Fibroblast of lung (primary cell): ENCODE measurements at places on chromosomes 2 and 18. TPM values are rescaled to one million over a fixed set of nuclear protein-coding genes. Genes with fewer than 3 reads are reported as not detected.
A peak's percentile ranks its signal among the peaks of the same experiment; 100 is the strongest.

DNA sequence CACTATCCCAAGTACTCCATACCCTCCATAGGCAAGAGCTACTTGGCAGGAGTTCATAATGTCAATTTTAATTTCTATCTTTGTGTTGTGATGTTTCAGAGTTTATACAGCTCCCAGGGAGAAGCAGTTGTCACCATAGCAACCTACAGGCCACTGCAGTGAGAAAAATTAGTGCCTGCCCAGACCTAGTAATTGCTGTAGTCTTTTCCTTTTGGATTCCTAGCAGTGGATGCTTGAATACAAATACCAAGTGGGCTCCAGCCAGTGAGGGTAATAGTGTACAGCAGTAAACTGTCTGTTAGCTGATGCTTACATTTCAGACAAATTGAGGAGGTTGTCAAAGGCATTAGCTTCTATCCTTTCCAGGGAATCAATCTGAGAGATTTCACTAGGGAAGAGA, 26.7 kb downstream of the LHCGR start:
- H3K4me3 ChIP-seq = no peak overlapping the region
- no peak overlapping the region for H3K27ac ChIP-seq
- DNase-seq = no peak

Gene HOXD12
- not detected in 2 replicates for total RNA-seq

GRCh38 chr2:241218131-241219029, 29.9 kb downstream of the ANO7 start:
- H3K27me3 ChIP-seq = peaks cover 3% of the 10 kb centered on the region
- H3K4me3 ChIP-seq = peak overlapping the region; percentile 78
- H3K27ac ChIP-seq = no peak overlapping the region
- H3K4me1 ChIP-seq = no peaks in the 10 kb centered on the region
- H3K36me3 ChIP-seq = no peaks in the 10 kb centered on the region

Gene HRH4
- total RNA-seq = under 0.01 TPM in 2 replicates

Gene REG3G
- total RNA-seq = not detected in 2 replicates

DNA sequence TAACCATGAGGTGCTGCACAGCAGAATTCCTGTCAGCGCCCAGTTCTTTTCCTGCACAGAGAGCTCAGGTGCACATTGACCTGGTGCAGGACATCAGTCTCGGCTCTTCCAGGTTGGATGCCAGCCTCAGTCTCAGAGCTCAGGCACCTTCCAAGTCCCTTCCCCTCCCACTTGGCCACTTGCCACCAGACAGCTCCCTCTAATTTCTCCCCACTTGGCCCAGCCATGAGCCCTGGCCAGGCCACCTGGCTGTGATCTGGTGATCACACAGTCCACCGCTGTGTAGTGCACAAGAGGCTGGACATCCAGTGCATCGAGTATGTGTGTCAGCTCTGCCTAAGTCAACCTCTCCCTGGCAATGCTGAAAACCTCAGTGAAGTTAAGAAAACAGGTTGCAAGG, 336.6 kb upstream of the MYT1L start:
- no peak overlapping the region for H3K27ac ChIP-seq
- H3K36me3 ChIP-seq = no peaks in the 10 kb centered on the region
- H3K4me1 ChIP-seq = no peaks in the 10 kb centered on the region
- no peaks in the 10 kb centered on the region for H3K27me3 ChIP-seq

- no peak for DNase-seq
- no peaks in the 10 kb centered on the region for H3K36me3 ChIP-seq
- no peaks in the 10 kb centered on the region for H3K4me1 ChIP-seq
- no peaks in the 10 kb centered on the region for H3K27me3 ChIP-seq
Measured at GRCh38 chr2:233692648-233693047, at the start of gene UGT1A6. TSS of gene UGT1A6 (plus strand) at chr2:233692890. CDS start at chr2:233693005, 115 bp downstream.

GRCh38 chr2:105796791-105797190, 52.1 kb downstream of the NCK2 start:
- no peak for DNase-seq
- no peak overlapping the region for H3K4me3 ChIP-seq
- peaks cover 19% of the 10 kb centered on the region for H3K4me1 ChIP-seq
- H3K36me3 ChIP-seq = no peaks in the 10 kb centered on the region
- no peak overlapping the region for H3K27ac ChIP-seq

DNA sequence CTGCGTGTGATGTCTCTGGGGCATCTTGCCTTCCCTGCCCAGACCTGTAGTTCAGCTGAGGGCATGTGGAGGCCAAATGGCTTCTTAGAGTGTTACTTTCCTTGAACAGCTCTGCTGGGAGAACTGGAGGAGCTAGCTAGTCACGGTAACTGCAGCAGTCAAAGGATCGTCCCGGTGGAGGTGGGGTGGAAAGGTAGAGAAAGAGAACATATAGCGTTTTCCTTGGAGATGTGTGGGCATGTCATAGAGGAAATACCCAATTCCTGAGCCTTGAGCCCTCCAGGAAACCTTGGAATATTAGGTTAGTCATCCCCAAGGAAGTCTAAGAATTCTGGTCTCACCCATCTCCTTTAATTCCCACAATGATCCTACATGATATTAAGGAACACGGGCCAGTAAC, 33.5 kb upstream of the IL37 start:
- no peaks in the 10 kb centered on the region for H3K27me3 ChIP-seq
- DNase-seq = peak; percentile 73
- no peak overlapping the region for H3K27ac ChIP-seq
- H3K4me3 ChIP-seq = no peak overlapping the region

- no peak for DNase-seq
- no peak within 1 kb of the TSS for H3K27ac ChIP-seq
- H3K36me3 ChIP-seq = no peaks in the 10 kb centered on the region
- no peaks in the 10 kb centered on the region for H3K27me3 ChIP-seq
- no peak within 1 kb of the TSS for H3K4me3 ChIP-seq
Measured at GRCh38 chr2:79159653-79160052, at the start of gene REG3A. TSS of gene REG3A (minus strand) at chr2:79159753. CDS start at chr2:79159405, 348 bp downstream.

DNA sequence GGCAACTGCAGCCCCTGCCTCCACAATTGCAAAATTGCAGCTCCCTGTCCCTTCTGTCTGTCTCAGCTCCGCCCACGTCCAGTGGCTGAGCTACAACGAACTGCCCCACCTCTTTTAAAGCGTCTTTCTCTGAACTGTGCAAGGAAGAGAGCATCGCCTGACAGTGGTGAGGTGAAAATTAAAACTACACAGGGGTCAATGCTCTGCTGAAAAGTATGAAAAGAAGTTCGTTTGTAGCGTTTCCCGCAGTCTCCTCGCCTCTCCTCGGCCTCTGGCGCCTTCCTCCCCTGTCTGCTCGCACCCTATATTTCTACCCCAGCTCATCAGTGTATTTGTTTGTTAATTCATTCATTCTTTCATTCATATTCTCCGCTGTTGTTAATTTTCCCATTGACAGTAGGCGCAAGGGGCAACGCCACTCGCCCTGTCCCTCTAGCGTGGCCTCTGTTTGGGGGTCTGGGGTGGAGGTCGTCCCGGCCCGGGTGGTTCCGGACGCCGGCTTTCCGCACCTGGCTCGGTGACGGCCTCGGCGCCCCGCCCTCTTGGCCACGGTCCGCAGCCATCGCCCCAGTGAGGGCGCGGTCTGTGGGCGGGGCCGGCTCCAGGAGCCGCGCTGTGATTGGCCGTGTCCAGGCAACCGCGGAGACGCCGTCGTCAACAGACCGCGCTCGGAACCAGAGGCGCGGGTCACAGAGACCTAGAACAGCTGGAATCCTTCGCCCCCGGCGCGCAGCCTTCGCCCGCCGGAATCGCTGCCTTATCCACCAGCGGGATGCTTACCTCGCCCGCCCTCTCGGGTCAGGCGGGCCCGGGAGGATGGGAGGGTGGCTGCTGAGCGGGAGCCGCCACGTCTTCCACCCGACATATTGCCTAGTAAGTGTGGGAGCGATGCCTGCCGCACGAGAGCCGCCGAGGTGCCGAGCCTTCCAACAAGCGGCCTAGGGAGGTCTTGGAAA, at the start of gene VWA3B:
Gene VWA3B, plus strand, starts transcription at position 677 of the 956 bp plus-strand sequence. CDS start 5,926 bp downstream, outside the sequence.
- no peak within 1 kb of the TSS for H3K27ac ChIP-seq
- peak within 1 kb of the TSS; percentile 61 for H3K4me3 ChIP-seq
- no peaks in the 10 kb centered on the region for H3K36me3 ChIP-seq
- H3K4me1 ChIP-seq = peaks cover 2% of the 10 kb centered on the region
- peak; percentile 25 for DNase-seq

DNA sequence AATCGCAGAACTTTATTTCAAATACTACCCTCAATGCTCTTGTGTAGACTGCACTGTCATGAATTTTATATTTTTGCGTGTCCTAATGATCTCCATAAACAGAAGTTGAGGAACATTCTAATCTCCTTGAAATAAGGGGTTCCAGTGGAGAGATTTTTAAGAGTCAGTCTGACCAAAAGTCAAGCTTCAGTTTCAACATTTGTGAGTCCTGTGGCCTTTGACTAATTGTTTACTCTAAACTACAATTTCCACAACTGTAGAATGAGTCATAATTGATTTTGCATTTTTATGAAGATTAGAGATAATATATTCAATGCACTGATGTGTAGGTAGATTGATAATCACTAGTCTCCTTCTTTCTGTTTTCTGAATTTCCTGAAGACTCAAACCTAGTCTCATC, 720.3 kb upstream of the ID2 start:
- no peaks in the 10 kb centered on the region for H3K4me1 ChIP-seq
- H3K27ac ChIP-seq = no peak overlapping the region
- H3K4me3 ChIP-seq = no peak overlapping the region
- no peak for DNase-seq
- no peaks in the 10 kb centered on the region for H3K27me3 ChIP-seq
- no peaks in the 10 kb centered on the region for H3K36me3 ChIP-seq

Gene EFHD1
- total RNA-seq = not detected in 2 replicates

- DNase-seq = no peak
- no peaks in the 10 kb centered on the region for H3K4me1 ChIP-seq
- H3K27ac ChIP-seq = no peak overlapping the region
- H3K36me3 ChIP-seq = no peaks in the 10 kb centered on the region
Measured at GRCh38 chr2:6545336-6545735, 320.4 kb downstream of the CMPK2 start.

DNA sequence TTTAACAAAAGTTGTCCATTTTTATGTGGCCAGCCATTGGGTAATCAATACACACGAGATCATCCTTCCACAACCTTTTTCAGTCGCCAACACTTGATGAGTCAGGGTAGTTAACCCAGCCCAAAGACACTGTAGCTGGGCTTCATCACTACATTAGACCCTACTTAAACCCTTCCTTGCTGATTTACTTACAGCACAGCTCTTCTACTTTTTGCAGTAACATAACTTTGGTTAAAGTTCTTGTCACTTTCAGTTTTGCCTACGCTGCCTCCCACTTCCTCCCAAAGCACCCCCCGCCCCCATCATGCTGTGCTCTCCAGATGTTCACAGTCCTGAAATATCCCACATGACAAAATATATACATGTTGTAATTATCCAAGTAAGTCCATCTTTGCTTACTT, 103.6 kb downstream of the CDK15 start:
- H3K27me3 ChIP-seq = no peaks in the 10 kb centered on the region
- H3K4me1 ChIP-seq = peaks cover 8% of the 10 kb centered on the region
- DNase-seq = peak; percentile 84
- H3K36me3 ChIP-seq = no peaks in the 10 kb centered on the region

DNA sequence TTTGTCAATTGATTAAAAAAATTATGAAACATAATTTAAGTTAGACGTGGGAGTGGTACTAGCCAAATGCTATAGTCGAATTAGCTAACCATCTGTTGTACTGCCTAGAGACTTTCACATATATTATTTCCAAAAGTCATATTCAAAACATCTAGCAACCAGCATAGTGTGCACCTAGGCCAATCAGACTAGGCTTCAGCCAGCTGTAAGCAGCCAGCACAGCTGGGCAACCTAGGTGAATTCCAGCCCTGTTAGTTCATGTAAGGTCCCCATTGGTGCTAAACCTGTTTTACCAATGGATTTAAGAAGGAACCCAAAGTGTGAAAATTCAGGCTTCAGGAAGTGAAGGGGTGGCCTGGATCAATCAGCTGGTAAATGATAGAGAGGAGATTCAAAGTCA, 144.3 kb downstream of the BCL2 start:
- DNase-seq = no peak
- no peak overlapping the region for H3K4me3 ChIP-seq
- H3K27me3 ChIP-seq = no peaks in the 10 kb centered on the region
- no peaks in the 10 kb centered on the region for H3K4me1 ChIP-seq
- H3K27ac ChIP-seq = no peak overlapping the region

Gene CD226
- total RNA-seq = 0.33 and 0.51 TPM in 2 replicates

DNA sequence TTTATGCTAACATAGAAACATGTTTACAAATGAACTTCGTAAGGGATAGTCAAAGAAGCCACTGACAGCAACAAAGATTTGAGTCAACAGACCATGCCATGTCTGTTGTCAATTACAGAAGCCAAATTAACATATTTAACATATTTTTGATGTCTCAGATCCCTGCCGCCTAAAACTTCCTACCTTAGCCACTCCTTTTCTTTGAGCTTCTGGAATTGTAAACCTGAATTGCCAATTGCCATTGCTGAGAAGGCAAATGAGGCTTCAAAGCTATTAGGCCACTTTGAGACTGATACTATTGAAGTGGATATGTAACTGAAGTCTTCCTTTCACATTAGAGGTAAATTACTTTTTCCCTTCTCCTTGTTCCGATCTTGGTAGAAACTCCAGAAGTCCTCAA, 66.0 kb upstream of the DSEL start:
- H3K27me3 ChIP-seq = no peaks in the 10 kb centered on the region
- H3K36me3 ChIP-seq = no peaks in the 10 kb centered on the region
- H3K4me3 ChIP-seq = no peak overlapping the region
- no peak for DNase-seq

DNA sequence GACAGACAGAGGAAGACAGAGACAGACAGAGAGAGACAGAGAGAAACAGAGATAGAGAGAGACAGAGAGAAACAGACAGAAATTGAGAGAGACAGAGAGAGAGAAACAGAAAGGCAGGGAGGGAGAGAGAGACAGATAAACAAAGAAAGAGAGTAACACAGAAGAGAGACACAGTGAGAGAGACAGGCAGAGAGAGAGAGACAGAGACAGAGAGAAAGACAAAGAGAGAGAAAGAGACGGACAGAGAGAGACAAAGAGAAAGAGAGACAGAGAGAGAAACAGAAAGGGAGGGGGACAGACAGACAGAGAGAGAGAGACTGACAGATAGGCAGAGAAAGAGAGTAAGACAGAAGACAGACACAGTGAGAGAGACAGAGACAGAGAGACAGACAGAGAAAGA, 108.5 kb upstream of the ANKRD30BL start:
- no peaks in the 10 kb centered on the region for H3K4me1 ChIP-seq
- no peak overlapping the region for H3K4me3 ChIP-seq
- no peak for DNase-seq
- H3K27ac ChIP-seq = no peak overlapping the region

Gene MATN3
- total RNA-seq = 0.51 and 2.3 TPM in 2 replicates

Gene KLHL14
- total RNA-seq = not detected in 2 replicates

GRCh38 chr2:10151462-10151861, 28.9 kb downstream of the RRM2 start:
- no peaks in the 10 kb centered on the region for H3K27me3 ChIP-seq
- H3K4me3 ChIP-seq = no peak overlapping the region
- no peaks in the 10 kb centered on the region for H3K36me3 ChIP-seq
- no peak overlapping the region for H3K27ac ChIP-seq

GRCh38 chr2:111667001-111667400, 217.0 kb downstream of the ANAPC1 start:
- H3K27me3 ChIP-seq = no peaks in the 10 kb centered on the region
- H3K27ac ChIP-seq = no peak overlapping the region
- no peaks in the 10 kb centered on the region for H3K36me3 ChIP-seq

DNA sequence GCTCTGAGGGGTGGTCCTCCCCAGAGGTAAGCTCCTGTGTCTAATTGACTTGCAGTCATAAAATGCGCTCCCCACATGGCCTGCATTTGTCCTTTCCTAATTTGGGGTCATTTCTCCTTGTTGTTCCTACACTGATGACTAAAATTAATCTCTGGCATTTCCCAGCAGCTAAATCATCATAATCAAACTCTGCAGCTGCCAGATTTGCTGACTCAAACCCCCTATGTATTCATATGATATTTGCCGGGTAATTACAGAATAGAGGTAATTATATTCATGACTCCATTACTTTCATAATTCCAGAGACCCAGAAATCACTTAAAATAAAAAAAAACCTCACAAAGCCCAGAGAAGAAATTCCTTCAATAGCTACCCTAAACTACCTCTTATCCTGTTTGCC, 331.4 kb upstream of the KLHL29 start:
- H3K27me3 ChIP-seq = no peaks in the 10 kb centered on the region
- H3K27ac ChIP-seq = no peak overlapping the region
- no peak for DNase-seq
- H3K4me1 ChIP-seq = no peaks in the 10 kb centered on the region
- no peaks in the 10 kb centered on the region for H3K36me3 ChIP-seq
